Hair follicular keratinocyte (primary cell): ENCODE measurements at places on chromosomes 1 and 21. TPM values are rescaled to one million over a fixed set of nuclear protein-coding genes. Genes with fewer than 3 reads are reported as not detected.

The TRIM46 gene
- total RNA-seq: 3.0 and 3.2 TPM in 2 replicates

The OPRD1 gene
- total RNA-seq: not detected in 2 replicates

The CHRM3 gene
- not detected in 2 replicates for total RNA-seq

The PTBP2 gene
- total RNA-seq: 7.5 and 8.1 TPM in 2 replicates

The UMODL1 gene
- not detected in 2 replicates for total RNA-seq

The PTCH2 gene
- not detected in 2 replicates for total RNA-seq

The BCAR3 gene
- 98.0 and 109 TPM in 2 replicates for total RNA-seq

The BARHL2 gene
- total RNA-seq: not detected in 2 replicates

The DSCAM gene
- 2.6 and 5.7 TPM in 2 replicates for total RNA-seq

The VHLL gene
- not detected in 2 replicates for total RNA-seq

The TINAGL1 gene
- total RNA-seq: 389 and 539 TPM in 2 replicates

The KRTAP19-3 gene
- not detected in 2 replicates for total RNA-seq

The CAPN9 gene
- total RNA-seq: not detected in 2 replicates

The HSD3B1 gene
- total RNA-seq: not detected in 2 replicates

The HORMAD1 gene
- total RNA-seq: not detected in 2 replicates

The S100A7 gene
- total RNA-seq: 5.2 and 13.3 TPM in 2 replicates

The XCL1 gene
- total RNA-seq: not detected in 2 replicates

The TBX19 gene
- total RNA-seq: 0.15 and 0.47 TPM in 2 replicates

The TNFRSF8 gene
- total RNA-seq: 0.04 TPM in 1 of 2 replicates, not detected in the other

The CFAP74 gene
- total RNA-seq: not detected in 2 replicates

The MIXL1 gene
- total RNA-seq: not detected in 2 replicates

The GSTM3 gene
- 5.5 and 13.4 TPM in 2 replicates for total RNA-seq

The OR2AK2 gene
- not detected in 2 replicates for total RNA-seq
